ENCODE measurements at places on chromosomes 7 and 10.

- no peak overlapping the region for H3K4me3 ChIP-seq
- no peaks in the 10 kb centered on the region for H3K27me3 ChIP-seq
- H3K4me1 ChIP-seq = no peaks in the 10 kb centered on the region
- DNase-seq = no peak
- H3K27ac ChIP-seq = no peak overlapping the region
Observed at GRCh38 chr7:148385009-148385682, 205.4 kb upstream of the C7orf33 start.

- no peaks in the 10 kb centered on the region for H3K4me1 ChIP-seq
- no peaks in the 10 kb centered on the region for H3K36me3 ChIP-seq
- H3K27me3 ChIP-seq = no peaks in the 10 kb centered on the region
- H3K4me3 ChIP-seq = no peak overlapping the region
Observed at GRCh38 chr10:13048762-13049161, 47.2 kb upstream of the CCDC3 start.

DNA sequence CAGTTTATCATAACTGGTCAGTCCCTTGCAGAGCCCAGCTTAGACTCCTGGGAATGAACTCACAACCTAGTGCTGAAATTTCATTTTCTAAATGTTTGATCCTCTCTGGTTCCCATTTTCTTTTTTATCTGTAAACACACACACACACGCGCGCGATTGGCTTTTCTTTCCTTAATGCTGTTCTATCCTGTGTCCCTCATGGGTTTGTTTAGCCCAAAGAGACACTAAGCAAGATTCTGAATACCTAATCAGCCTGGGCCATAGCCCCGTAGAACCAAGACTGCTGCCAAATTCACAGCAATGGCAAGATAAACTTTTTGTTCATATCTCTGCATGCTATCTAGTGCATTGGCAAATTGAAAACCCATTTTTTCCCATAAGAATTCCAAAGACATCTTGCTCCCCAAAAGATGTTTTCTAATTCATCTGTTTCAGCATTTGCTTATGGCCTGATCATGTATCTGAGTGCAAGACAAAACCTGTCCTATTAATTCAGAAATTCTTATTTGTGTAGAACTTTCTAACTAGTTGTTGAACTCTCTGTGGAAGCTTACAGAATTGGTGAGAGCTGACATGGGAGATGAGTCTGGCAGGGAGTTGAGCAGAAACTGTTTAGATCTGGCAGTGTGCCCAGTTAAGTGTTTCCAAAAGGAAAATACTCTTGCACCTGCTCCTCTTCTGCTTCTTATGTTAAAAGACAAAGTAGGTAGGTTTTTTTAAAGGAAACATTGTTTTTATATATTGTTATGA lies 1.8 kb upstream of the IFIT1 start:
- H3K4me1 ChIP-seq = peaks cover 14% of the 10 kb centered on the region
- H3K27ac ChIP-seq = no peak overlapping the region
- no peak for DNase-seq
- no peaks in the 10 kb centered on the region for H3K36me3 ChIP-seq
- no peak overlapping the region for H3K4me3 ChIP-seq
- H3K27me3 ChIP-seq = no peaks in the 10 kb centered on the region

DNA sequence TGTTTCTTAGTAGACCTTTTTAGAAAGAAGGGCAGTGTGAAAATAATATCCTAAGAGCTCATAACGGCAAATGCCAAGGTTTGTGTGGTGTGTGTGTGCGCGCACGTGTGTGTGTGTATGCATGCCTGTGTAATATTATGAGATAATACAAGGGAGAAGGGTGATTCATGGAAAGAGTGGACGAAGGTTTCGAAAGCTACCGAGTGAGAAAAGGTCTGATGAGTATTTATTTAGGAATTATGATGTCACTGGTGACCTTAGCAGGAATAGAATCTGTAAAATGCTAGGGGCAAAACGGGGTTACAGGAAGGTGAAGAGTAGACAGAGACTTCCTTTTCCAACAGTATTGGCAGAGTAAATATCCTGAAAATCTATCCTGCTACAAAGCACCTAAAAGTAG lies 107.3 kb downstream of the AHR start:
- DNase-seq = no peak
- no peaks in the 10 kb centered on the region for H3K36me3 ChIP-seq
- H3K4me3 ChIP-seq = no peak overlapping the region
- no peak overlapping the region for H3K27ac ChIP-seq

GRCh38 chr10:33237736-33238624 lies 96.5 kb downstream of the NRP1 start:
- no peaks in the 10 kb centered on the region for H3K4me1 ChIP-seq
- no peak overlapping the region for H3K27ac ChIP-seq
- no peak overlapping the region for H3K4me3 ChIP-seq
- H3K27me3 ChIP-seq = no peaks in the 10 kb centered on the region
- no peak for DNase-seq
- no peaks in the 10 kb centered on the region for H3K36me3 ChIP-seq

Data from naive thymus-derived CD4-positive, alpha-beta T cell (primary cell).